ENCODE measurements at places on chromosomes 16 and 17. TPM values are rescaled to one million over a fixed set of nuclear protein-coding genes. Genes with fewer than 3 reads are reported as not detected.
A peak's percentile ranks its signal among the peaks of the same experiment; 100 is the strongest.

EXOC3L1 gene
- total RNA-seq: 57.7 TPM

GRCh38 chr17:75373280-75373679 lies 32.2 kb downstream of the GRB2 start:
- DNase-seq: no peak

GAST gene
- total RNA-seq: not detected

DNA sequence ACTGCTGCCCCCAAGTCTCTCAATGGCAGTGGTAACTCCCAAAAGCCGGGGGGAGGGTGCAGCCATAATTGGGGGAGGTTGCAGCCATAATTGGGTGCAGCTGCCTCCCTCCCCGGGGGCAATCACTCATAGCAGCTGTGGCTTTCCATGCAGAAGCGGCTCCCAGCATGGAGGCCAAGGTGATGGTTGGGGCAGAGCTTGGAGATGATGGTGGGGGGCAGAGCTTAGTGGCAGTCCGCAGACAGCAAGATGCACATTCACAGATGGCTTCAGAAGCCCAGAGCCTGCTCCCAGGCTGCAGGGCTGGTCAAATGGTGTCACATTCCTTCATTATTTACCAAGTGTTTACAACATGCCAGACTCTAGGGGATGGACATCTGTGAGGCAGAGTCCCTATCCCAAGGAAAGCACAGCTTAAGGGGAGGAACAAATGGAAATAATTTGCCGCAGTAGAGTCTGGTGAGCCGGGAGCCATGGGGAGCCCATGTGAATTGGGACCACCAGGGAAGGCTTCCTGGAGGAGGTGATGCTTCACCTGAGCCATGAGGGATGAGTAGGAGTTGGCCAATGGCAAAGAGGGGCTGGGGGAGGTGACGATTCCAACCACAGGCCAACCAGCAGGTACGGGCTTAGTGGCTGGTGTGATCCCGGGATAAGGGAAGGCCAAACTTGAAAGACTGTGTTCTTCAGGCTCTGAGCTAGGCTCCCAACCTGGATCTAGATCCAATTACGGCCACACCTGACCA lies 8.1 kb downstream of the DOC2B start:
- DNase-seq: no peak

DNA sequence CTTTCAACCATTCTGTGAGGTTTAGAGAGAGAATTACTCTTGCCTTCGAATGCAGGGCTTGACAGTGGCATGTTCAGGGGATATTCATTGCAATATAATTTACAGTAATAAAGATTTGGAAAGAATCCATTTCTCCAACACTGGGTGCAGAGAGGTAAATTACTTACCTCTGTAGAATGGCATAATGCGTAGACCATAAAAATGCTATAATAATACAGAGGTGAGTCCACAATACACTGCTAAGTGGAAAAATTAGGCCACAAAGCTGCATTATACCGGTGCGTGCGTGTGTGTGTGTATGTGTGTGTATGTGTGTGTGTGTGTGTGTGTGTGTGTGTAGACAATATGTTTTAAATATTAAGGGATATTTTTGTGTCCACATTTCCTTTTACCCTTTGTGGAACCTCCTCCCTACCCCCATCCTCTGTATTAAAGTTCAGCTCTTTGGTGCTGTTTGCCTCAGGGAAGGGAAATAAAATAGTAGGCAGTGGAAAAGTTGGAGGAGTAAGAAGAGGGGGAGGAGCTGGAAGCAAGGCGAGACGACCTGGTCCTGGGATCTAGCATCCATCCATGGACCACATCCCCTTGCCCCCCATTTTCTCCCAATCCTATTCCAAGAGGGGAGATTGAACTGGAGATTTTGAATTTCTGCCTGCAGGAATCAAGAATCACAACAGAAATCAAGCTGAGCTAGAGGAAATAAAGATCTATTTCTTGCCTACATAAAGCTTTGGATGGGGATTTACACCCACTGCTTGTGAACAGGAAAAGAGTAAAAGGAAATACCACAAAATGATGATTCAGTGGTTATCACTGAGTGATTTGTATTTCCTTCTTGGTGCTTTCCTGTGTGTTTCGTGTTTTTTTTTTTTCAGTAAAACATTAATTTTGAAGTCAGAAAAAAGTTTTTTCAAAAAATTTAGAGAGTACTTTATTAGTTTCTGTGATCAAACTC lies 124.8 kb downstream of the RGS9 start:
- DNase-seq: peak; percentile 85

PGAP6 gene
- total RNA-seq: 66.6 TPM

- DNase-seq: no peak
These were observed 175.0 kb downstream of the IRF8 start for GRCh38 chr16:86073763-86074493.

CRYBA1 gene
- not detected for total RNA-seq

GRCh38 chr17:29567304-29567553 lies 392 bp upstream of the ABHD15 start:
- DNase-seq: no peak

AANAT gene
- not detected for total RNA-seq

TPSD1 gene
- not detected for total RNA-seq

- no peak for DNase-seq
These were observed 54.3 kb downstream of the MYH13 start for GRCh38 chr17:10318535-10318934.

GFAP gene
- total RNA-seq: 0.13 TPM

DNA sequence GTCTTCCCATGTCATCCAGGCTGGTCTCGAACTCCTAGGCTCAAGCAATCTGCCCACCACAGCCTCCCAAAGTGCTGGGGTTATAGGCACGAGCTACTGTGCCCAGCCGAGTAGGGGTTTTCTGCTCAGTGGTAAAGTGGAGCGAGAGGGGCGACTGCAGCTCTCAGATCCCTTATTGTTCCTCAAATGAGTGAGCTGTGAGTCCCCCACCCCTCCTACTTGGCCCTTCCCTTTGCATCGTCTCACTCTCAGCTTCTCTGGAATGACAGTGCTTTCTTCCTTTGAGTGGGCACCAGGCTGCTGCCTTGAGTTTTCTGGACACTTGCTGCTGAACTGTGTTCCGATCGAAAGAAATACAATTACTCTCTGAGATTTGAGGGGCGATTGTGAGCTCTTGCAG lies 63.5 kb downstream of the MSI2 start:
- DNase-seq: no peak

GRCh38 chr16:21145738-21146137 lies 4.9 kb downstream of the DNAH3 start:
- no peak for DNase-seq

PRR29 gene
- total RNA-seq: 0.51 TPM

DNA sequence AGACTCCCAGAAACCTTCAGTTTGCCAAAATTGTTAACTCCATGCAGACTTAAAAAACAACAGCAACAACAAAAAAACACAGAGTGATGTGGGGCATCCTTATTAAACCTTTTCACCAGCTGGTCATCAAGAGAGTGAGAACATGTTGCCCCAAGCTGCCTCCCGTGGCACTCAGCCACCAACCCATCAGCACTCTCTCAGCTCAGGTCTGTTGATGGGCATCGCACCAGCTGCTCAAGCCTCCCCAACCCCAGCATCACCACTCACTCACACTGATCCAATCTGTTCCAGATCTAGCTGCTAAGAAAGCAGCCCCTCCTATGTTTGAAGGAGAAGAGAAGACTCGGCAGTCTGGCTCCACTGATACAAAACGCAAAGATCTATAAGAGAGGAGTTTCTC lies 46.8 kb downstream of the SLC39A11 start:
- no peak for DNase-seq

- no peak for DNase-seq
These were observed 111.4 kb upstream of the SALL1 start for GRCh38 chr16:51262428-51262827.

DNA sequence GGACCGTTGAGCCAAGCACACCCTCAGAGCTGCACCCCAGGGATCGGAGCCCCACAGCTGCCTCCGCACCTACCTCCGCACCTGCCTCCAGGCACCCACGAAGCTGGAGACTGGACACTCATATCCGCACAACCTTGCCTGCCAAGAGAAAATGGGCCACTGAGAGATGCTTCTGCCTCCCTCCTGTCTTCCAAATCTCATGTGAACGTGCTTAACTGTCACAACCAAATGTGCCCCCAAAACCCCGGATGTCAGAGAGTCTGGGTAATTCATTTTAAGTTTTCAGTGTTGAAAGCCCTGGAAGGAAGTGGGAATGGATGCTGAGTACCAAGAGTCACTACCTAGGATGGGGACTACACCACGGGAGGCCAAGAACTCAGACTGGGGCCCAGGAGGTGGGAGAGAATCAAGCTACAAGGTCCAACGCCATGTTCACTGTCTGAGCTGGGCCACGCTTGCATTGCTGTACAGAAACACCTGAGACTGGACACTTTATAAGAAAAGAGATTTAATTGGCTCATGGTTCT lies 49.5 kb upstream of the MEAK7 start:
- no peak for DNase-seq

GRCh38 chr17:40341808-40342503 lies 22.6 kb downstream of the GJD3 start:
- no peak for DNase-seq

DNA sequence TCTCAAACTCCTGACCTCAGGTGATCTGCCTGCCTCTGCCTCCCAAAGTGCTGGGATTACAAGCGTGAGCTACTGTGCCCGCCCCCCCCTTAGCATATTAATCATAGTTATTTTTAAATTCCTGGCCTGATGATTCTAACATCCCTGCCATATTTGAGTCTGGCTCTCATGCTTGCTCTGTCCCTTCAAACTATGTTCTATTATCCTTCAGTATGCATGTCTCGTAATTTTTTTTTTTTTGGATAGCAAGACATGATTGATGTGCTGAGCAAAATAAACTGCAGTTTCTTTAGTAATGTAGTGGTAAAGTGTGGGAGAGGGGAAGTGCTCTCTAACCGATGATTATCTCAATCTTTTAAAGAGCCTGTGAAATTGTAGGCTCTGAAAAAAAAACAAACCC lies 34.3 kb upstream of the TMEM92 start:
- no peak for DNase-seq

DNA sequence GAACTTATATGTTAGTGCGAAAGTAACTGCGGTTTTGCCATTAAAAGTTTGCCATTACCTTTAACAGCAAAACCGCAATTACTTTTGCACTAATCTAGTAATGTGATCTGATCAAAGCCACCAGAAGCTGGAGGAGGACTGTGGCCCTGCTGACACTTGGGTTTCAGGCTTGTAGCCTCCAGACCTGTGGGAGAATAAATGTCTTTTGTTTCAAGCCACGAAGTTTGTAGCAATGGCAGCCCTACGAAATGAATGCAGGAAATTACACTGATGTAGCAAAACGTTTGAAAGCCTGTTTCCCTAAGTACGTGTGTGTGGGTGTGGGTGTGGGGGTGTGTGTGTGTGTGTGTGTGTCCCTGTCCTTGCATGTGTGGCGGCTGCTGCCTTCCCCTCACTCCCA lies 66.6 kb downstream of the WSB1 start:
- DNase-seq: no peak

NPIPA3 gene
- 0.25 TPM for total RNA-seq

DNA sequence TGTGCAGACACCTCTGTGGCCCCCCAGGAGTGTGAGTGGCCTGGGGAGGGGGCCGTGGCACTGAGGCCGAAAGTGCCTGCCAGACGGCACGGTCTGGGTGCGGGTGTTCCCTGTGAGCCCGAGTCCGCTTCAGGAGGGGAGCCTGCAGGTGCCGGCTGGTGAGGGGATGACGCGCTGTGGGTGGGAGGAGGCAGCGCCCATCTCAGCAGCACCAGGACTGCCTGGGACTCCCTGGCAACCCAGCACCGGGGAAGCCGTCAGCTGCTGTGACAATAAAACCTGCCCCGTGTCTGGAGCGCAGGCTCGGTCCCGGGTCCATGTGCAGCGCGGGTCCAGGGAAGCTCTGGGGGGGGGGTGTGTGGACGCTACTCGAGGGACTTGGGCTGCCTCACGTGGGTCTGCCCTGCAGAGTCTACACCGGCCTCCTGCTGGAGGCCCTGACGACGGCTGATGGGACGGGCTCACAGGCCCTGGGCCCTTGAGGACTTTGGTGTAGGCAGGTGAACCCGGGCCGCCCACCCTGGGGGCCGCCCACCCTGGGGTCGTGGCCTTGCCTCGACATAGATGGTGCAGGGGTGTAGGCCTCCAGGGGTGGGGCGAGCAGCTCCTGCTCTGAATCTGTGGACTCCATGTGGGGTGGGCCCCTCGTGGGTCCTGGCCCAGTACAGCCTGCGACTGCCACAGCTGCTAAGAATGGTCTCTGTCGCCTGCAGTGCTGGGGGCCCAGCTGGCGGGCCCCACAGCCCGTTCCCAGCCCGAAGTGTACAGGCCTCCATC lies 5.9 kb upstream of the RAB40C start:
- DNase-seq: no peak

HP gene
- not detected for total RNA-seq

DNA sequence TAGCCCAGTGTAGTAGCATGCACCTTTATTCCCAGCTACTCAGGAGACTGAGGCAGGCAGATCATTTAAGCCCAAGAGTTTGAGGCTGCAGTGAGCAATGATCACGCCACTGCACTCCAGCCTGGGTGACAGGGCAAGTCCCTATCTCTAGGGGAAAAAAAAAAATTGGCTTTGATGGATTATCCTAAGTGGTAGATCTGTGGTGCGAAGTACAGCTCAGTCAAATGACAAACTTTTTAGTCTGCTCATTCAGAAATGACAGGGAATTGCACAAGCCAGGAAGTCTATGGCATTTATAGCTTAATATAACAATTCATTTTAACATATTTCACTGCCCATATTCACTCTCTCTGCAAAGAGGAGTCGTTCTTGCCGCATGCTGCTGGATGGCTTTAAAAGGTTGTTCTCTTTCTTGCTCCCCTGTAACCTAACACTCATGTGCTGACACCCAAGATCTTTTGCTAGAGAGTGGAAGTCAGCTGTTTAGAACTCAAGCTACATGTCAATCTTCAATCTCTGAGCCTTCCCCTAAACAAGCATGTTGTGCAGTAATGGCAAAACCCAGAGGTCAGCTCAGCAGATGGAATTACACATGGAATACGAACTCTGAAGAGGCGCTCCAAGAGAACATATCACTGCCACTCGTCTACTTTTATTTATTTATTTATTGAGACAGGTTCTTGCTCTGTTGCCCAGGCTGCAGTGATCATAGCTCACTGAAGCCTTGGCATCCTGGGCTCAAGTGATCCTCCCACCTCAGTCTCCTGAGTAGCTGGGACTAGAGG lies 32.8 kb downstream of the RNF157 start:
- no peak for DNase-seq

DNA sequence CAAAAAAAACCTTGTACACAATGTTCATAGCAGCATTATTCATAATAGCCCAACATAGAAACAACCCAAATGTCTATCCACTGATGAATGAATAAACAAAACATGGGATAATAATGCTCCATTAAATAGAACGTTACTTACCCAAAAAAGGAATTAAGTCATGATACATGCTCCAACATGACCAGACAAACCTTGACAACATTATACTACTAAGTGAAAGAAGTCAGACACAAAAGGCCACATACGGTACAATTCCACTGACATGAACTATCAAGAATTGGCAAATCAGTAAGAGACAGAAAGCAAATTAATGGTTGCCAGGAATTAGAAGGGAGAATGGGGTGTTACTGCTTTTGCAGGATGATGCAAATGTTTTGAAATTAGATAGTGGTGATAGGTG lies 193.8 kb upstream of the SHISA6 start:
- no peak for DNase-seq
